ENCODE measurements at places on chromosomes 12 and 14.
A peak's percentile ranks its signal among the peaks of the same experiment; 100 is the strongest.

GRCh38 chr14:39641224-39641623 is 209.0 kb upstream of the FBXO33 start:
- no peak for DNase-seq

DNA sequence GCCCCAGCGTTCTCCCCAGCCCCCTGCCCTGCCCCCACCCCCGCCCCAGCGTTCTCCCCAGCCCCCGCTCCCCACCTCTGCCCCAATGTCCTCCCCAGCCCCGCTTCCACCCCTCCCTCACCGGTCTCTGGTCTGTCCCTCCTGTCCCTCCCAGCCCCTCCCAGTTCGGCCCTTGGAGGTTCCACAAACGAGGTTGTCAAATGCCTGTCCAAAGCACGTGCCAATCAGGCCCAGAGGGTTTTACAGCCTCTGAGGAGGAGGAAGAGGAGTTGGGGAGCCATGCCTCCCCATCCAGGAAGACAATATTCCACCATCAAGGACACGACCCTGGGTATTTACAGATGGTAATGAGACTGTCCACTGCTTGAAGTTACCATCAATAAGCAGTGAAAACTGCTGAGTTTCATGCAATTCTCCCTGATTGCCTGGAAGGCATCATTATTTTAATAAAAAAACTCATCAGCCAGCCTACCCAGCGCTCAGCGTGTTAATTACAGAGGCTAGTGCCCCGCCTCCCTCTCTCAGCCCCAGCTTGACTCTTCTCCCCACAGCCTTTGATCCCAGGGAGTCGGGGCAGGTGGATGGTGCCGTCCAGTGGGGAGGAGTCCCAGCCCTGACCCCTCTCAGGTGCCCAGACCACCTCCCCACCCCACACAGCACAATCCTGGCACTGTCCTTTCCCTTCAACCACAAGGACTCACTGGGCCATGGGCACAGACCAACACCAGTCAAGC is 30.6 kb upstream of the C14orf180 start:
- no peak for DNase-seq

DNA sequence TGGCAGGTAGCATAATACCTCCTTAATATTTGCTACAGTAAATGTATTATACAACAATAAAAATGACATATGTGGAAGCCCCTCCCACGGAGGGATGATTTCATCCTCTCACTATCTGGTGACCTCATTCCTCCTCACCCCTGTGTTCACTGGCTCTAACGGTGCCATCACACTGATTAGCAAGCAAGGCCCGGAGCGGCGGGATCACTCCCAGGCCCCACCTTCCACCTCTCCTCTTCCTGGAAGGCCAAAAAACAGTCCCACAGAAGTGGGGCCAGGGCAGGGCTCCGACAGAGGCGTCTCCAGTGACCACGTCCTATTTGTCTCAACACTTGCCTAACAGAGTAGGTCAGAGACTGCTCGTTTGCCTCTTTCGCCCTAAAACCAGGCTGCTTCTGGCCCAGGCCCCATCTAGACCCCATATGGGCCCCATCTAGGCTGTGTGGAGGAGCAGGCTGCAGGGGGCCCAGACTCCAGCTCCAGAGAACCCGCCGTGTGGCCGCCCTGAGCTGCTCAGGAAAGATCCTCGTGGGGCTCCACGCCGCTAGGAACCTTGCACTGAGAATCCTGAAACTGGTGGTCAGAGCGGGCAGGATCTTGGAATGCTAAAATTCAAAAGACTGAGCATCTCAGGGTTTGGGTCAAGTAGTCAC is 3.7 kb downstream of the SELPLG start:
- DNase-seq: no peak

GRCh38 chr14:40955131-40955505 is 651.6 kb upstream of the LRFN5 start:
- DNase-seq: no peak

DNA sequence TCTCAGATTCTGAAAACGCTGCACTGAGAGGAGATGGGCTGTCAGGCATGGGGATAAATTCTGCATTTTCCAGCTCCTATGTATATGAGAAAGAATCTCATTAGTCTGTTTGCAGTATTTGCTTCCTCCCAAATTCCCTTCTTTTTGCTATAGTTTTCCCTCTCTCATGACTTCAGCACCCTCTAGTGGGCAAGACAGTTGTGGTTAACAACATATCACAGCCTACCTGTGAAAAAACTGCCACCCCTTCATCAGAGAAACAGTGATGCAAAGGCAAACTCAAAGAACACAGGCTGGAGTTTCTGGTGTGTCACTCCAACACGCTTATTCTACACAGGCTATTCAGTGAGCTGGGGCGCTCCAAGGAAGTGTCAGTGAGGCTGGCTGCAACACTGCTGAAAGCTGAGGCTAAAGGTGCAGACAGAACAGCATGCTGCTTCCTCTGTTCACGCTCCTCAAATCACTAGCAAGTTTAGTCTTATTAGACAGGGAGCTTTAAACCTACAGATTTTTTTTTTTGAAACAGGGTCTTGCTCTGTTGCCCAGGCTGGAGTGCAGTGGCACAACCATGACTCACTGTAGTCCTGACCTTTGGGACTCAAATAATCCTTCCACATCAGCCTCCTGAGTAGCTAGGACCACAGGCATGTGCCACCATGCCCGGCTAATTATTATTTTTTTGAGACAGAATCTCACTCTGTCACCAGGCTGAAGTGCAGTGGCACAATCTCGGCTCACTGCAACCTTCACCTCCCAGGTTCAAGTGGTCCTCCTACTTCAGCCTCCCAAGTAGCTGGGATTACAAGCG is 19.3 kb downstream of the ZC2HC1C start:
- no peak for DNase-seq

GRCh38 chr12:989751-990660 is 1.0 kb upstream of the ERC1 start:
- DNase-seq: no peak

DNA sequence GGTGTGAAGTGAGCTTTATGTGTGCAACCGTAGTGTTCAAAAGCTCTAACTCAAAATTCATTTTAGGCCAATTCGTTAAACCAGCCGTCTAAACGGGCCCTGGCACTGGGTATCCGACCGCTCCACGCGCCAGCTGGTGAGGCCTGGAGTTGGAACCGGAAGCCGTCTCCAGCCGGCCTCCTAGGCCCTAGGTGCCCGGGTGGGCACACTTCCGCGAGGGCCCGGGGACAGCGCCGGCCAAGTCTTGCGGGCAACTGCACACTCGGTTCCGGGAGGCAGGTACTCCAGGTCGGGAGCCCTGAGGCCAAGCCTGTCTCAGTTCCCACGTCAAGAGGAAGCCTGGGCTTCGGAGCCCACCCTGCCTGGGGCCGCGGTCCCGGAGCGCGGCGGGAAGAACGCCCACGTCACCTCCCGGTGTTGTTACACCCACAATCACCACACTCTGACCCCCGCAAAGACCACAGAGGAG is 16.2 kb downstream of the OTX2 start:
- DNase-seq: no peak

- DNase-seq: no peak
Observed at GRCh38 chr12:104025771-104026170, 24.2 kb downstream of the GLT8D2 start.

DNA sequence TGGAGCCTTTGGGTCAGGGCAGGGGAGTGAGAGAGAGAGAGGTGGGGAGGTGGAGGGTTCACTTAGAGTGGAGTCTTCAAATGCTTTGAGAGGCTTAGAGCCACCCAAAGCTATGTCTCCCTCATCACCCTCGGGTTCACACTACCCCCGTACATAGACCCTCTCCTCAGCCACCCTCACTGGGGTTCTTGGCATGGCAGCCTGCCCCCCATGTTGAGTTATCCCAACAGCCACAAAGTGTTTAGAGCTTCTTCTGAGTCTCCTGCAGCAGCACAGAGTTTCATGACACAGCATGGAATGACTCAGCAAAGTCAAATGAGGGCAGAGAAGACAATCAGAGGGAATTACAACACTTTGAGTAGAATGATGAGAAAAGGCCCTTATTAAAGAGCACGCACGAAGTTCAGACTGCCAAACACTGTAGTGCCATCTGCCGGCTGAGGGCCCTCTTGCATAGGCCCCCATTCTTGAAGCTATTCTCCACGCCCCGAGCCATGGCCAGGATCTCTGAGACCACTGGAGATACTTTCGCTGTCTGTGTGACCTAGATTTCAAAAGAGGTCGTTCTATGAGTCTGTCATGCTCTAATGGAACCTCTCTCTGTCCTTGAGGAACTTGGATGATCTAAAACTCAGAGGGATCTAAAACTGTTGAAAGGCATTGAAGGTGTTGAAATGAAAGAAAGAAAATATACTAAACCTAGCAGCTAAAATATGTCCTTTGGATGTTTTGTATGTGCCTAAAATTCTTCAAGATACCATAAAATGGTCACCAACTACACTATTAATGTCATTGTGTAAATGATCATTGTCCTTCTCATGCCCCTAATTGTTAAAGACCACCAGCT is 221.9 kb downstream of the PELI2 start:
- DNase-seq: peak; percentile 88

- no peak for DNase-seq
Observed at GRCh38 chr14:61652526-61653262, 42.6 kb upstream of the HIF1A start.

DNA sequence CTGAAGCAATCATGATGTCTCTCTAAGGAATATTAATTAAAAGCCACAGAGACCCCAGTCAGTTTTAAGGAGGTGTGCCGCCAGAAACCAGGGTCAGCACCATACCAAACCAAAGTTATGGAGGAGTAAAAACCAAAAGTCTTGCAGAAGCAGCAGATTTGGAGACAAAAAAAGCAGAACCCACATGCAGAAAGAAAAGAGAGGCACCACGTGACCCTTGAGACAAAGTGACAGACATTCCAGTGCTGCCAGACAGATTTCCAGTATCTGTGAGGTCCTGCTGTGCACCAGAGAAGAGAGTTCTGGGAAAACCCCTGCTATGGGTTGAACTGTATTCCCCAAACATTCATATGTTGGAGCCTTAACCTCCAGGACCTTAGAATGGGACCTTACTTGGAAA is 59.7 kb downstream of the CAPZA3 start:
- no peak for DNase-seq

- no peak for DNase-seq
Observed at GRCh38 chr12:20421421-20421820, 53.1 kb downstream of the PDE3A start.

- DNase-seq: no peak
Observed at GRCh38 chr12:114030451-114030850, 64.3 kb upstream of the RBM19 start.

GRCh38 chr14:74580275-74580672 is 31.8 kb downstream of the LTBP2 start:
- no peak for DNase-seq

DNA sequence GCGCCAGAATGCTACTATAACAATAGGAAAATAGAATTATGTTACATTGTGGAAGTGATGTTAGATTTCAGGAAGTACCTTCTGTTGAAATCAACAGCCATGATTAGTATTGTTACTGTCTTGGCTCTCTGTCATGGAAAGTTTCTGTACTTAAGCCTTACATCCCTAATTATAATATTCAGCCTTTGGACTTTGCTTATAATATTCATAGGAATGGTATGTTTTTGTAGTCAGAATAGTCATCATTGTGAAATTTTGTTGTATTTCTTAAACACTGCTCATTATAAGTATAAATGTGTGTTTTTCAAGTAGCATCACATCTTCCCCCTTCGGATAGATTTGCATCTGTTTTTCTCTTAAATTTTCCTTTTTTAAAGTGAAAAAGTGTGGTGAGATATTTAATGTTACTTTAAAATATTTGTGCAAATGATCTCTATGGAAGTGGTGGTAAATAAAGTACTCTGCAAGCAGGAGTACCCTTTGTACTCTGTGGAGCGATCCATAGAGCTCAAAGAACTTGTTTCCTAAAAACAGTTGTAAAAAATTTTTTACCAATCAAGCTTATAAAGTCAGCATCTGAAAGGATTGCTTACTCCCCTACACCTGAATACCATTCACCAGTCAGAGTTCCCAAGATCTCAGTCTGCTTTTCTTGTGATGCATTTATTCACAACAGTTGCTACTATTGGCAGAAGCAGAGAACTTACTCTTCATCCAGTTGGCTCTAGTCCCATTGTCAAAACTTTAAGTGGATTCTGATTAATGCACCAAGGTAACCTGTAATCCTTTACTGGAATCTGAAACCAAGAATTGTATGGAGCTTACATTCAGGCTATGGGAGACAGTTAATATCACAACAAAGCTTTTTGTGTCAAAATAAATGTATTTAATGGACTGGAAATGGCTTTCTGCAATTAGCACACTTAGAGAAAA is 87.8 kb downstream of the RIC8B start:
- DNase-seq: no peak

DNA sequence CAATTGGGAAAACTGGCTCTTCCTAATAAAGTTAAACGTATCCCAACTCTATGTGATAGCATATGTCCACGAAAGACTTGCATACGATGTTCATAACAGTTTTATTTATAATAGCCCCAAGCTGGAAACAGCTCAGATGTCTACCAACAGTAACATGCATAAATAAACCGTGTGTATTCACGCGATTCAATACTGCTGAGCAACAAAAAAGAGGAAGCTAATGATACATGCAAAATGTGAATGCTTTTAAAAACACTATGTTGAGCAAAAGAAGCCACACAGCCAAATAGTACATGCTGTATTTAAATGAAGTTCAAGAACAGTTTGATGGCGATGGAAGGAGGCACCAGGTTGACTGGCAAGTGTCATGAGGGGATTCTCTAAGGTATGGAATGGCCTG is 55.7 kb downstream of the TRIM9 start:
- no peak for DNase-seq

DNA sequence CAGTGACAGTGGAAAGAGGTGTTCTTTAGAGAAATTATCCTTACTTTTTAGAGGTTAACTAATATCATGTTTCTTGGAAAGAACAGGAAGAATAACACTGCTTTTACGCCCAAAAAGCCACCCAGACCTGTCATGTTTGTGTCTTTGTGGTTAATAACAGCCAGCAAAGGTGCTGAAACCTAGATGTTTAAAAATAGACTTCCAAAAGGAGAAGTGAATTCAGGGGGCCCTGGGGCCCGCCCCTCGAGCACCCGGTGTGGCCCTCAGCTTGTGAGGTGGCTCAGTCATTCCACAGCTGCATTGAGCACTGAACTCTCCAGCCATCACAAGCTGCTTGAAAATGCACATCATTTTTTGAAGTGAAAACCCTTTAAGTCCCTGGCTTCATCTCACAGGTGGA is 20.8 kb upstream of the AMN start:
- no peak for DNase-seq

- DNase-seq: peak; percentile 66
Observed at GRCh38 chr14:68464711-68465110, 328.2 kb downstream of the ZFP36L1 start.

DNA sequence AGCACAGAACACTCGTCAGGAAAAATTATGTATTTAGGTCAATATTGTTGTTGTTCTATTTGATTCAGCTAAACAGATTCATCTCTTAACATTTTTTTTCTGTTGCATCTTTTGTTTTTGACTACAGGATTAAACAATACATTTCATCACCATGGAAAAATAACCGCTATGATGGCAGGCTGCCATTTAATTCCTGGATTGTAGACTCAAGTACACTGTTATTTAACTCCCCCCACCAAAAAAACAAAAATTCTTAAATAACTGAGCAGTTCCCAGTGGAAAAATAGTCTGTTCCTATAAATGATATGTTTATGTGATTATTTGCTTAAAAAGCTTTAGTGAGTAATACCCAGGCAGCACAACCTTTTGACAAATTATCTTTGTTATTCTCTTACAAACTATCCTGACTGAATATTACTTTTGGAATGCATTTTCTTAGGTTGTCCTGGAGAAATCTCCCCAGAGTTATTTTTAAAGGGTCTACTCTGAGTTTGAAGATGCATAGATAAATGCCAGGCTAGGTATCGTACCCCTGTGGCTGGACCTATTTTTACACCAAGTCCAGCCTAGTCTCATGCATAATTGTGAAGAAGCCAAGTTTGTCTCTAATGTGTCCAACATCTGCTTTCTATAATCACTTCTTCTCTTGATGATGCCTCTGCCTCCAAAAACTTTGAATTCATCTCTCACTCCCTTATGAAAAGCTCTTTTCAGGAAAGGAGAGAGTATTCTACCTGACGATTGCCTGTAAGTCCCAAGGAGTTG is 3.7 kb downstream of the KERA start:
- DNase-seq: no peak
